Stimulated activated CD8-positive, alpha-beta memory T cell treated with anti-CD3 and anti-CD28 coated beads, Interleukin-7, amount 100 ng/mL, for 1 hour (primary cell): ENCODE measurements at places on chromosomes 3 and 15.

- DNase-seq: no peak
Measured at GRCh38 chr15:91055548-91056331, 33.3 kb upstream of the VPS33B start.

DNA sequence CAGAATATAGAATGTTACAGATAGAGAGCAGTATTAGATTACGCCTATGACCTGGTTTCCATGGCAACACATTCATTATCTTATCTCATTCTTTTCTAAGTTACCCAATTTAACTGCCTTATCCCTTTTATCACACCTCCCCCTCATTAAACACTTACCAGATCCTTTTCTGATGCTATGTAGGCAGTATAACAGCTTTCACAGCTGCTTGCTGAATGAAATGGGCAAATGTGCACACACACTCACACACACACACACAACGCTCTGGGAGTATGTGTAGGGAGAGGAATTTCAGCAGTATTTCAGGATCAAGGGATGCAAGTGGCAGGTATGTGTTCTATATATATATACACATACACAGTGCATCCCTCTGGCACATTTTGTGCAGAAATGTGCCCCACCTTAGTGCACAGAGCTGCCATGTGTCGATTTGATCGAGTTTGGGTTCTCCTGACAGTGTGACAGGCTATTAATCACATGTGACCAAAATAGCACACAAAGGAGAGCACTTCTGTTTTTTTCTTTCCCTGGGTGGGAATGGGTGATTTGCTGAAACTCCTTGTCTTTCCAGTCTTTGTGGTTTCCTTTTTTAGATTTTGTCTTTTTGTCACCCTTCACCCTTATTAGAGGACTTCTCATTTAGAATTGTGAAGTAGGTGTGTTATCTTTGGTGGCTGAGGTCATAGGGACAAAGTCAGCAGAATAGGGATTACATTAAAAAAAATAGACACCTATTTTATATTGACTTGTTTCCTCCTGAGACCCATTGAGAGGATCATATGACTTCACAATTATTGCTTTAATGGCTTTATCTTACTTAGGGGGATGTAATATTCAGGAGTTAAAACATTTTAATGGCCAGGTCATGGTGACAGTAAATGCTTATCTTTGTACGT, 553.7 kb downstream of the PDCD6IP start:
- DNase-seq: no peak

GRCh38 chr3:150414959-150415358, 6.9 kb downstream of the TSC22D2 start:
- DNase-seq: no peak

- no peak for DNase-seq
Measured at GRCh38 chr15:90087454-90088154, 14.7 kb downstream of the IDH2 start.

GRCh38 chr3:151282921-151283320, 4.6 kb upstream of the P2RY14 start:
- no peak for DNase-seq

- DNase-seq: no peak
Measured at GRCh38 chr15:73792415-73792814, 39.3 kb upstream of the INSYN1 start.

- no peak for DNase-seq
Measured at GRCh38 chr3:67018789-67019526, 20.9 kb downstream of the KBTBD8 start.

DNA sequence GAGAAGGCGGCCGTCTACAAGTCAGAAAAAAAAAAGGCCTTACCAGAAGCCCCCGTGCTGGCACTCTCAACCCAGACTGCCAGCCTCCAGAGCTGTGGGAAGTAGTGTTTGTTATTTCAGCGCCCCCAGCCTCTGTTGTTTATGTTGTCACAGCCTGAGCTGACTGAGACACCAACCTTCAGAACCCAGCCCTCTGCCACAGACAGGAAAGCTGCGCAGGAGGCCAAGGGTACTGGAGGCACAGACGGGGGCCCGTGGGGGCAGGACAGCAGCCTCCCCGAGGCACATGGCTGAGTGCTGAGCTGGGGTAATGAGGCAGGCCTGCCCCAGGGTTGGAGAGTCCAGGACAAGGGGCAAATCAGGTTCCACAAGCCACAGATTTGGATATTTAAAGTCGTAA, 33.7 kb downstream of the HCN4 start:
- no peak for DNase-seq

- DNase-seq: no peak
Measured at GRCh38 chr15:68158046-68158628, 47.0 kb downstream of the CALML4 start.

GRCh38 chr15:63698692-63699091, 101.5 kb downstream of the FBXL22 start:
- DNase-seq: no peak

DNA sequence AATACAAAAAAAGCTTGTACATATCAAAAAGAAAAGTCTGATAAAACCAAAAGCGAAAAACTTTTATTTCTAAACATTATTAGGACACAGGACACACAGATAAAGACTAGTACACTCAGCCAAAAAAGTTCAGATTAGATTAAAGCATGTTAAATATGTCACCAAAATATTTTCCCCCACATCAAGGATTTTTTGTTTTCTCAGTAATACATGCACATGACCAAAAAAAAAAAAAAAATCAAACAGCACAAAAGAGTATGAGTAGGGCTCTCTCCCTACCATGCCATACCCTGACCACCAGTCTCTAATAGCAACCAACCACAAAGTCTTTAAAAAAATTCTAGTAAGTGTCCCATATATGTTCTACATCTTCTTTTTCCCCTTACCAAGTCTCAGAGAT, 77.4 kb downstream of the LRRFIP2 start:
- DNase-seq: no peak

DNA sequence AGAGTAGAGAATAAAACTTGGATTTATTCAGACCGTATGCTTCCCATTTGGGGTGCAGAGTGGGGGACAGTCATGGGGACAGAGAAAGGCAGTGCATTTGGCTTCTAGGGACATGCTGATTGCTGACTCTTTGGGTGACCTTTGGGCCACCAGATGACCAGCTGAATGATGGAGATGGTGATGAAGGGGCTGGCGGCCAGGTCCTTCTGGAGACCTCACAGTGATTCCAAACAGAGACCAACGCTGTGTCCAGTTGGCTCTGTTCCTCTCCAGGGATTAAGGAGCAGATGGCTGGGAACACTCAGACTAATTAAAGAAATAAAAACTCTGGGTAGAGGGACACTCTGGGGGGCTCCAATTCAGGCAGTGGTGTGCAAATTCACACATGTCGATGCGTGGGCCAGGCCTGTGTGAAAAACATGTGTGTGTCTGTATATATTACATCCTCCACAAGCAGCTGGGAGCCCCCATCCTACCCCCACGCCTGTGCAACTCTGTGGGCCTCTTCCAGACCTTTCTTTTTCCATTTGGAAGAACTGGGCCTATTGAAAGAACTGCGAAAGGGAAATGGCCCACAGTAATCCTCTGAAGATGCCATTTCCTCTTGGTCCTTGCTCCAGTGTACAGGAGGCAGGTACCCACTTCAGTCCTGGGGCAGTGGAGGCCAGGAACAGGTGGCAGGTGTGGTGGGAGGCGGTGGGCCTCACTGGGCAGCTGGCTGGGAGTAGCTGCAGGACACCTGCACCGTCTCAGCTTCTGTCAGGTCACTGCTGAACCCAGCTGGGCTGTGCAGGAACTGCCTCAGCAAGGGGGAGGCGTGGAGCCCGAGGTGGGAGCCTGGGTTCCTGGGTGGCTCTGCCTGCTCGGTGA, 8.9 kb downstream of the XIRP1 start:
- DNase-seq: no peak

DNA sequence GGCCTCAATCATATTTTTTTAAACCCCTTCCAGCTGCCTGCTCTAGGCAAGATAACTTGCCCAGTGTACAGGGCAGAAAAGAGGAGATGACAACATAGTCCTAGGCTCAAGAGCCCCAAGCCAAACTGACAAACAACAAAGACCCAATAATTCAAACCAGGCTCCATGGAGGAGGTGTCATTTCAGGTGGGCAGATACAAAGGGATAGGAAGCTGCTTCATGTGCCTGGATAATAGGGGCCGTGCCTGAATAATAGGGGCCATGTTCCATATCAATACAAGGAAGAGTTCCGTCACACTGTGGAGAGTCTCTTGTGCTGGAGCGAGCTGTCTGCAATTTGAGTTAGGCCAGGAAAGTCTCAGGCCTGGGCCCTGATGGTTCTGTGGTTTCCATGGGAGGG, 35.4 kb upstream of the TRIM71 start:
- no peak for DNase-seq

DNA sequence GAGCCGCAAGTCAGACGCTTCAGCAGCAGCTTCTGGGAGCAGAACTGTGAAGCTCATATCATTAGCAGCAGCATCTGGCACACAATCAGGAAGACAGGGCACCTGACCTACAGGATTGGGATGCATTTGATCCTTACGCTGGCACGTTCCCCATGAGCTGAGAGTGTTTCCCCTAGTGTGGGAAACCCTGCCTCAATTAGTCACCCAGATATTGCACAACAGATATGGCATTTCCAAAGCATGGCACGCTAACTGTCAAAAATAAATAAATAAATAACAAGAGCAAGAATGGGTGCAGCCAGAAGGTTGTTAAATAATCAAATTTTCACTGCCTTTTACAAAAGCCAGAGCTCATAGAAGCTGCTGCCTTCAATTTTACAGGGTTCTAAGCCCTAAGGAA, 189.6 kb upstream of the THBS1 start:
- no peak for DNase-seq

- no peak for DNase-seq
Measured at GRCh38 chr3:12041446-12042041, 37.4 kb downstream of the SYN2 start.

- DNase-seq: no peak
Measured at GRCh38 chr3:161695811-161696210, 199.2 kb downstream of the OTOL1 start.

DNA sequence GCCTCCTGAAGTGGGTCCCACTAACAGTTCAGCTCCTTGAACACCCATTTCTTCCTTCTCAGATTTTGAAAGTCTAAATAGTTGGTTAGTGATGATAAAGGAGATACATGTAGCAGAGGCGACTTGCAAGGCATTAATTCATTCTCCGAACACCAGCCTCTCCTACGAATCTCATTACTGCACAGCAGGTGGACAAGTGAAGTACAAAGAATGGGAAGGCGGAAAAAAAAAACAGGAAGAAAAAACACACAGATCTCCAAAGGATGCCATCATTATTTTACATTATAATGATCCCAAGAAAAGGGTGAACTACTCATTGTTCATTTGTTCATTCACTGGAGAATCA, 276.5 kb downstream of the MAGI1 start:
- DNase-seq: no peak

DNA sequence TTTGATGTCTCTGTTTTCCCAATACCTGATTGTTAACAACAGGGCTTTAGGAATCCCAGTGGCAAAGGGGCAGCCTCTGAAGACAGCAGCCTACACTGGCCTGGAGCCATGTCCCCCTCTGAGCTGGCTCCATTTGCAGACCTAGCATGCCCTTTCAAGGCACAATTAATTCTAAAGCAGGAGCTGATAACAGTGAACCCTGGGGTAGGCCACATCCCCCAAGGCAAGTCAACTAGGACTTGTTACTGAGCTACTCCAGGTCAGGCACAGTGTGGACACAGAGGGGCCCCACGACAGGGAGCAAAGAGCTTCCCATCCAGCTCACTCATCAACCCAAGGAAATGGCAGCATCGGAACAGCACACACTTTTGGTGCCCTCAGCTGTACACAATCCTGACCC, 51.9 kb downstream of the SPSB4 start:
- no peak for DNase-seq

DNA sequence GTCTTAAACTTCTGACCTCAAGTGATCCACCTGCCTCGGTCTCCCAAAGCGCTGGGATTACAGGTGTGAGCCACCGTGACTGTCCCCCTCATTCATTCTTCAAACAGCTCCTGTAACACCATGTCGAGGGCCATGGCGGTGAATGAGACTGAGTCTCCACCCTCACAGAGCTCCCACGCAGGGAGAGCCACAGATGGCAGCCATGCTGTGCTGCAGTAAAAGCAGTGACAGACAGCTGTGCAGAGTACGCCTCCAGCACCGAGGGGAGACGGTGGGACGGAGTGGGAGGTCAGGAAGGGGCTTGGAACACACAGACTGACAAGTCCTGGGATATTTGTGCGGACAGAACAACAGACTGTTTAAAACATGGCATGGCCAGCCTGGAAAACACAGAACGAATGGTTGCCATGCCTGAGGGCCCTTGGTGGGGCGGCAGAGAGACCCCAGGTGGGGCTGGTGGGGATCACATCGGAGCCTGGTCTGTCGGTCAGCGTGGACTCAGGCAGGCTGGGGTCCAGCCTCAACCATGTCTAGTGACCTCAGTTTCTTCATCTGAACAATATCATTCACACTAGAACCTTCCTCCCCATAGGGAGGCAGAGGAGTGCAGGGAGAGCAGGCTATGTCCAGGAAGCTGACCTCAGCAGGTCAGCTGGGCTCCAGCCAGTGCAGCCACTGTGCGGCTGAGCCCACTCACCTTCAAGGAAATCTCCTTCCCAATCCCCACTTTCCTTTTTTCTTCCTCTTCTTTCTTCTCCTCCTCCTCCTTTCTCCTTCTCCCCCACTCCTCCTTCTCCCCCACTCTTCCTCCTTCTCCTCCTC, 20.6 kb upstream of the LCTL start:
- no peak for DNase-seq

DNA sequence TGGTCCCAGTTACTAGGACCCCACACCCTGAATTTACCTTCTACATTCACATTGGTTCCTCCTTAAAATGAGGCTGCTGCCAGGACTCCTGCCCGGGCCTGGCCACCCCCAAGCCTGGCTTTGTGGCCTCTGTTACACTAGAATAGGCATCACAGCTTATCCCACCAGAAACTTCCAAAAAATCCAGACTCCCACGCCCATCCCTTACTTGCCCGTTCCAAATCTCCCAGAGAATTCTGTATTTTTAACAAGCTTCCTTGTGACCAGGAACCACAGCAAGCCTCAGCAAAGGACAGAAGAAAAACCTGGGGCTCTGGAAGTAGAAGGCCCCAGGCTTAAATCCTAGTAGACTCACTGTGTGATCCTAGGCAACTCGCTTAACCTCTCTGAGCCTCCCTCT, 36.0 kb upstream of the SLC6A1 start:
- no peak for DNase-seq

- no peak for DNase-seq
Measured at GRCh38 chr3:177483182-177483967, 286.1 kb upstream of the TBL1XR1 start.

DNA sequence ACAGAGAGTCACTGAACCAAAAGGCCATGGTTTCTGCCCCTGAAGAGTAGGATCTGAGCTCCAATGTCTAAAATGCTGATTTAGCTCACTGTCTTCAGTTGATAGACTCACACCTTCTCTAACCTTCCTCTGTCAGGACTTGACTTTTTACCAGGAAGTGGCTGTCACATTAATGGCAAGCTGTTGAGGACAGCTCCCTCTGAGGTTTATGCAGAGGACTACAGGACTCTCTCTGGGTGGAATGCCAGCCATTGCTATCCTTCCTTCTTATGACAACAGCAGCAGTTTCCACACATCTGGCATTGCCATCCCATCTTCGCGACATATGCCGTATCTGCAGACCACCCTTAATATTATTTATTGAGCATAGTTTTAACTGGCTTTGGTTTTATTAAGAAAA, 103.8 kb upstream of the PRICKLE2 start:
- DNase-seq: no peak

GRCh38 chr3:4749567-4750002, 229.7 kb upstream of the BHLHE40 start:
- DNase-seq: no peak
